ENCODE measurements at places on chromosomes 5 and 9.
A peak's percentile ranks its signal among the peaks of the same experiment; 100 is the strongest.

GRCh38 chr9:90607701-90608516, 34.7 kb downstream of the DIRAS2 start:
- DNase-seq, result no peak

DNA sequence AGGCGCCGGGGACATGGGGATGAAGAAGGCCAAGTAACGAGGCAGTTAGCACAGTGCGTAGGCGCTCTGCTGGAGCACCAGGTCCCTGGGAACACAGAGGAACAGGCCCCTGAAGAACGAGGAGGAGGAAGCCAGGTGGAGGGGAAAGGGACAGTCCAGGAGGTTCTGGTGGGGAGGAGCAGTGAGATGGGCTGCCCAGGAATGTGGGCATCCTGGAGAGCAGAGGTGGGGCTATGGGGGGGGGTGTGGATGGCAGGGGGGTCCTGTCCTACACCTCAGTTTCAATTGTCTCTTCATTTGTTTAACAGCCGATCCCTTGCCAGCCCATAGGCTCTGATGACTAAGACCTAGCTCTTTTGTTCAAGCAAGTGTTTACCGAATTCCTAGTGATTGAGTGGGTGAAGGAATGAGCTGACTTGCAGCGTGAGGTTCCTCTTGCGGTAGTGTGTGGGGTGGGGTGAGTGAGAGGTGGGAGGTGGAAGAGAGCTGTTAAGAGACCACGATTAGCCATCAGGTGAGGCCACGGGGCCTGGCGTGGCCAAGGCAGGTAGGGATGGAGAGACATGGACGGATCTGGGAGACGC, 8.4 kb upstream of the PHYHD1 start:
- DNase-seq, result no peak

DNA sequence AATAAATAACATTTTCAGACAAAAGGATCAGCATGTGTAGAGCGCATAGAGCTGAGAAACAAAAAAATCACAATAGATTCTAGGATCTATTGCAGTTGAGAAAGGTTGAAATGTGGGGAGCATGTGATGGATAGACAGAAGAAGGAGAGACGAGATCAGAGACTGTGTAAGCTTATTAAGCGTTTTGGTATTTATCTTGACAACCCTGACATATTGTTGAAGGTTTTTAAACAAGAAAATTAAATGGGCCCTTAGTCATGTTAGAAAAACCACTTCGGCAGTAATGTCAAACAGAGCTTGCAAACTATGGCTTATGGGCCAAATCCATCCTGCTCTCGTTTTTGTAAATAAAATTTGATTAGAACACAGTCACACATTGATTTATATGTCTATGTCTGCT, 200.5 kb upstream of the KLF4 start:
- DNase-seq, result no peak

DNA sequence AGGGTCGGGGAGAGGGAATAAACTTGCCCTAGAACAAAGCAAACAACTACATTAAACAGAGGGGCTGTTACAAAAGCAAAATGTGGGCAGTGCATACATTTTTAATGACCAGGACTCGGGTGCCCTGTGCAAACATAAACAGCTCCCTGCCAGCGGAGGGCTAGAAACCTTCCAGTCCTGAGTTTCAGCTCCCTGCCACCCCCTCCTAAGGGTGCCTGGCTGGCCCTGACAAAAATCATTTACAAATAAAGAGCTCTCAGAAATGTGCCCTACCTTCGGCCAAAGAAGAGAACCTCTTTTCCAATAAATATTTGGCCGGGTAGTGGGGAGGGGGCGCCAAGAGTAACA, 29.5 kb downstream of the FOXD1 start:
- DNase-seq, result no peak

GRCh38 chr9:37650873-37651768, at the start of gene FRMPD1:
Gene FRMPD1 (plus strand): TSS chr9:37650954. CDS start chr9:37692642, 41,688 bp downstream.
- DNase-seq, result peak; percentile 17

DNA sequence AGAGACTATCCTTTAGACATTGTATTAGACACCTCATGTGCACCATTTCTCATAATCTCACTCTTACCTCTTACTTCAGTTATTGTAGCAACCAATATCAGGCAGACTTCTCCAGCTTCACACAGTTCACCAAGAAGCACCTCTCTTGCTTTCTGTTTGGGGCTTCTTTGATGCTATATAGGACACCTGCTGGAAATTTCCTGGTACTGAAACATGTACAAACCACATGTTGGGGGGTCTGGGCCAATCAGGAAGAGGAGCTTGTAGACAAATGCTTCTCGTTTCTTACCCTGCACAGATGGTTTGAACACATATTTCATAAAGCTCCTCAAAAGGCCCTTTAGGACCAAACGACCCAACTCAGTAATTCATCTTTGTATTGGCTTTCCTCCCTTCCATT, 212.1 kb downstream of the IZUMO3 start:
- no peak for DNase-seq

GRCh38 chr9:95463148-95464060, 53.4 kb downstream of the PTCH1 start:
- DNase-seq, result no peak

GRCh38 chr5:72160959-72161358, 53.7 kb downstream of the MAP1B start:
- DNase-seq, result no peak

GRCh38 chr5:98989727-98990126, 60.9 kb upstream of the CHD1 start:
- DNase-seq, result no peak

- no peak for DNase-seq
Observed at GRCh38 chr5:6683241-6683640, 30.0 kb upstream of the TENT4A start.

DNA sequence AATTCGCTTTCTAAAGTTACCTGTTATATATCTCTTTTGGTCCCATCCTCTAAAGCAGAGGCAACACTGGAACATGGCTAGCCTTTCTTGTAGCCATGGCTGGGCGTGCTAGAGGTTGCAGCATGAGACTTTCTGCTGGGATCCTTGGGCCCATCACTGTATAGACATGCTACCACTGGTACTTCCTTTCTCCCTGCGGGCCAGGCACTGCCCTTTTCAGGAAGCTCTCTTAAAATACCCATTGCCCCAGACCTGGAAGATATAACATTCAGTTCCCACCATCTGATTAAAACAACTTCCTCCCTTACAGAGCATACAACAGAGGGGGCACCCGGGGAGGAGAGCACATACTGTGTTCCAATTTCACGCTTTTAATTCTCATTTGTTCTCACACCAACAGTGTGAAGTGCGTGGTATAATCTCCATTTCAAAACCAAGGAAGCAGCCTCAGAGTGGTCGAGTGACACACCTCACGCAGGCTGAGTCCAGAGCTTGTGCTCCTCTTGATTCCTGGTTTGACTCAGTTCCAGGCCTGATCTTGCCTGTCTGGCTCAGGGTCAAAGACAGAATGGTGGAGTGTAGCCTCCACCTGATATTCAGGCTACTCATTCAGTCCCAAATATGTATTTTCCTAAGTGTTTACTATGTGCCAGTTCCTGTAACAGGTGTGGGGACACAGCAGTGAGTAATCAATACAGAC, 22.6 kb downstream of the PTGS1 start:
- DNase-seq, result no peak

- no peak for DNase-seq
Observed at GRCh38 chr9:76371901-76372300, 22.3 kb downstream of the RFK start.

DNA sequence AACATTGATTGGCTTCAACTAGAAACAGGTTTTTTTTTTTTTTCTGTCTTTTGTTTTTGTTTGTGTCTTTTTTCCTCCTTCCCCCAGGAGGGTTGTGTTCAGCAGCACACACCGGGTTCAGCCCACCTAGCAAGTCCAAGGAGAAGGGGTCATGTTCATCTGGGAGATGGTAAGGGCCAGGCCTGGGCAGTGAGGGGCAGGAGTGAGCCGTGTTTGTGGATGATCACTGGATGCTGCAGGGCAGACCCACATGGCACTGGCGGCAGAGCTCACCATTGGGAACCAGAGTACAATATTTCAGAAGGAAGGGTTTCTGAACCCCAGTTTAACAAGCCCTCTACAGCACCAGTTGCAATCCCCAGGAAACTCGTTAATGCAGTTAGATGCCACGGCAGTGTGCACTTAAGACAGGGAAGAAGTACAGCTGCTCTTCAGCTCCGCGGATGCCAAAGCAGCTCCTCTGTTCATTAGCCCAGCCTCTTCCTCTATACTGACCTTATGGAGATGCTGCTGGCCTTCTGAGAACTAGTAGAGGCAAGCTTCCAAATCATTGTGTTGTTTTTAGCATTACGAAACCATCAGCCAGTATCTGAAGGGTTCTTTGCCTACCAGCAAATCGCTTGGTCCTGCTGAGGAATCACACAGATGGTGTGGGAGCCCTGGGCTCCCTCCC, 508.2 kb upstream of the WWC1 start:
- DNase-seq, result no peak

DNA sequence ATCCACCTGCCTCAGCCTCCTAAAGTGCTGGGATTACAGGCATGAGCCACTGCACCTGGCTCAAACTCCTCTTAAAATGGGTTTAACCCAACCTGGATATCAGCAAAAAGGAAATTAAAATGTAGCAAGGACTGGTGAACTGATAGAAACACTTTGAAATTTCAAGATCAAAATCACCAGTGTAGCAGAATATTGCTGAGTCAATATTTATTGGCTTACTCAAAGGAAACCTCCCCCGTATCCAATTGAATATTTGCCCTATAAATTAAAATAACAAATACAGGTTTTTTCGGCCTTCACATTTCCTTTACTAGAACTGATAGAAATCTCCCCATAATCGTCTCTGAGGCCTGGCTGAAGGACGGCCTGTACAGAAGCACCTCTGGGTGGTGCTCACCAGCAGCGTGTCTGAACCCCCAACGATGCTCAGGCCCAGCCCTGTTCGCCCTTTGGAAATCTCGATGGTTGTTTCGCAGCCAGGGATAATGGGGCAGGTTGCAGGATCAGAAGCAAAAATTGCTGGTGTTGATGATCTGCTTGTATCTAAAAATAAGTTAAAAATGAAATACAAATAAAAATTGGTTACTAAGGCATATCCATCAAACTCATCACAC, 156.6 kb downstream of the MPDZ start:
- DNase-seq, result no peak
